ENCODE measurements at places on chromosomes 16 and 17.

GRCh38 chr16:921321-921905 is 49.4 kb downstream of the LMF1 start:
- no peak for DNase-seq

- no peak for DNase-seq
These were observed 68.3 kb downstream of the MPRIP start for GRCh38 chr17:17110520-17110919.

GRCh38 chr16:1580956-1581355 is 30.9 kb downstream of the IFT140 start:
- no peak for DNase-seq

DNA sequence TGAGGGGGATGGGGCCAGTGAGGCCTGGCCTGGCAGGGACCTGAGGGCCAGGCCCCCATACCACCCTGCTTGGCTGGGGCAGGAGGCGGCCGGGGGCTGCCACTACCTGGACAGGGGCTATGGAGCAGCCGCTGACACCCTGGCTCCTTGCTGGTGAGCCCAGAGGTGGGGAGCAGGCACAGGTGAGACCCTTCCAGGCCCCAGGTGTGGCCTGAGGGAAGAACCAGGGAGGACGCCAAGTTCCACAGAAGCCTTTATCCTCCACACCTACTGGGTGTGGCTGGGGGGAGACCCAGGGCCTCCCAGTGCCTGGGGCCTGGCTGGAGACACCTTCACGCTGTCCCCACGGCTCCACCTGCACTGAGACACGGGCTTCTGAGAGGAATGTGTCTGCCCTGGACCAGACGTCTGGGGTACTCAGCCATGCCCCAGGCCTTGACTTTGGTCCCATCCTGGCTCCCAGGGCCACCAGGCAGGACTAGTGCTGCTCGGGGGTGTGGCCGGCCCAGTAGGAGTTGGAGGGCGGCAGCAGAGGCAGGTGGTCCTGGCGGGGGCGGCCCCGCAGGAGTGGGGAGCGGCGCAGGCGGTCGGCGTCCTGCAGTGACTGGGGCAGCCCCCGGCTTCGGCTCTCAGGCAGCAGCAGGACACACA is 4.7 kb downstream of the SLC22A31 start:
- no peak for DNase-seq

GRCh38 chr16:22946433-22946832 is 132.5 kb downstream of the HS3ST2 start:
- no peak for DNase-seq

GRCh38 chr16:75257886-75258806 is 6.7 kb upstream of the BCAR1 start:
- no peak for DNase-seq

DNA sequence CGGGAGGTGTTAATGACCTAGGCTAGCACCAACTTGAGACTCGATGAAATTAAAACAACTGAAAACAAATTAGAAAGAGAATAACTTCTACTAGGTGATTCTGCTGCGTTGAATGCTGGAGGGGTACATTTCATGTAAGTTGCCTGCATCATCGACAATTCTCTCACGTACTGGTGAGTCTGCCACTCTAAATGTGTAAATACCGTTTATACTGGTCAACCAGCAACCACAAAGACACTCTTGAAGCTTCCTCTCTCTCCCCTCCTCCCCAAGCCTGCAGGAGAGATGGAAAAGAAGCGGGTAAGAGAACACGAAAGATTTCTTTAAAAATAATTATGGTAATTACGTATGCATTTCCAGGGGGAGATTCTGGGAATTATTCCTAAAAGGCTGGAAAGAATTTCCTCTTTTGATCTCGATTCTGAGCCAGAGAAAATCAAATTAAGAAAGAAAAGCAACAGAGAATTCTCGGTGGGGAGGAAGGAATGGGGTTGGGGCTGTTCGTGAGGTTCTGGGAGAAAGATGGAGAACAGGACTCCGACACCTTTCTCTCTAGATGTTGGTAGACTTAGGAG is 68.6 kb upstream of the MRTFB start:
- no peak for DNase-seq

DNA sequence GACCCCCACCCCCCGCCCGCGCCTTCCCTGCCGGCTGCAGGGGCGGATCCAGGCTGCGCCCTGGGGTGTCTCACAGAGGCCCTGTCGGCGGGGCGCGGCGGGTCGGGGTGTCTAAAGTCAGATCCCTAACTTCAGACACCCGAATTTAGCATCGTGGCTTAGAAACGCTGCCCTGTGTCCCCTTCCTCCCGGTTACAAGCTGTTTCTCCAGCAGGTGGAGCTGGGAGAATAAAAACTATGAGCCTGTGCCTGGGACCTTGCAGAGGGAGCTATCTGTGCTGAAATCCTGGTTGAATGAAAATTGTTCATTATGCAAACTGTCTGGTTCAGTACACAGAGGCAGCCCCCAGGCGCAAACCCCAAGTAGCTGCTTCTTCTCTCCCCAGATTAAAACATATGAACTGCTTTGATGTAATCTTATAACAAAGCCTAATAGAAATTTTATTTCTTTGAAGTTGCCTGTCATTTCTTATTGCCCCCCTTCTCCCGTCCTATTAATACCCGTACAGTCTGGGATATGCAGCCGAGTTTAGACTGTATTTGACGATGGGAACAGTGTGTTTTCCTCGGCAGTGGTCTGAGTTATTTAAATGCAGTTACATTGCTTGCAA is 79.0 kb downstream of the RPA1 start:
- peak; percentile 59 for DNase-seq

- peak; percentile 99 for DNase-seq
These were observed 23.0 kb downstream of the ARHGAP23 start for GRCh38 chr17:38451030-38451839.

- no peak for DNase-seq
These were observed 20.2 kb downstream of the TOM1L1 start for GRCh38 chr17:54920819-54921218.

- DNase-seq, result no peak
These were observed 753.9 kb upstream of the EEF2KMT start for GRCh38 chr16:5851393-5851982.

- no peak for DNase-seq
These were observed 5.1 kb upstream of the CPNE7 start for GRCh38 chr16:89570342-89570923.

GRCh38 chr16:66918355-66918754 is 330 bp downstream of the CDH16 start:
- no peak for DNase-seq

GRCh38 chr17:69346766-69347165 is 19.8 kb upstream of the ABCA5 start:
- DNase-seq, result no peak

GRCh38 chr16:62829607-62830006 is 793.4 kb upstream of the CDH8 start:
- no peak for DNase-seq

- DNase-seq, result no peak
These were observed at the start of gene C16orf54 for GRCh38 chr16:29745853-29746345. TSS of gene C16orf54 (minus strand) at chr16:29745990. CDS start at chr16:29744951, 1,039 bp downstream.

DNA sequence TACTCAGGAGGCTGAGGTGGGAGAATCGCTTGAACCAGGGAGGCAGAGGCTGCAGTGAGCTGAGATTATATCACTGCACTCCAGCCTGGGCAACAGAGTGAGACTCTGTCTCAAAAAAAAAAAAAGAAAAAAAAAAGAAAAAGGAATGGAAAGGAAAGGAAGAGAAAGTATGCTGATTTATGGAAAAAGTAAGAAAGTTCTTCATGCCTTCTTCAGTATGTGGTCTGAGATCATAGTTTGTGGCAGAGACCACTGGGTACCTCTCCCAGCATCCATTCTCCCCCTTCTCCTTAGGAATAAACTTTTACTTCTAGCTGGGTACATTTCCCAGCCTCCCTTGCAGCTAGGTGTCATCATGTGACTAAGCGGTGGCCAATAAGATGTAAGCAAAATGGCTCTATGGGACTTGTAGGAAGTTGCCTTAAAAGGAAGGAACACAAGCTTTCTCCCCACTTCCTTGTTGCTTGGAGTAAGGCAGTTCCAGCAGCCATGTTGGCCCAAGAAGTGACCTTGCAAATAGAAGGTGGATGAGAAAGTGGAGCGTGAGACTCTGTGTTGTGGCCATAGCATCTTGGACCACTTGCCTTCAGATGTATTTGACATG is 26.1 kb upstream of the XPO6 start:
- DNase-seq, result no peak

GRCh38 chr17:69607162-69607834 is 192.8 kb downstream of the MAP2K6 start:
- DNase-seq, result peak; percentile 66

DNA sequence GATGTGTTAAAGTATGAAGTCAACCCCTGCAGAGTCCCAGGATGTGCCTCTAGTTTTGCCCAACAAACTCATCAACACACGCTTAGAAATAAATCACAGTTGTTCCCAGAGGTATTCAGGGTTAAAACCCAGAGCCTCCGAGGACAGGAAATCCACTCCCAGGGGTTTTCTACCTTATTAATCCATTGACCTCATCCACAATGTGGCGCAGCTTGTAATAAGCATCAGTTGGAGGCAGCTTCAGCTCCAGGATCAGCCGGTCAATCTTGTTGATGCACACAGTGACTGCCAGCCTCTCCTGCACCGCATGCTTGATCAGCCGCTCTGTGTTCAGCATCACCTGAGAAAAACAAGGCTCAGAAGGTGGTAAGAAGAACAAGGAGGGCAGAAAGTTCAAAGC is 23.5 kb downstream of the EFTUD2 start:
- no peak for DNase-seq

GRCh38 chr17:58281511-58282011 is 826 bp upstream of the MPO start:
- DNase-seq, result no peak

GRCh38 chr16:8591451-8591850 is 1.1 kb upstream of the TMEM114 start:
- DNase-seq, result no peak

DNA sequence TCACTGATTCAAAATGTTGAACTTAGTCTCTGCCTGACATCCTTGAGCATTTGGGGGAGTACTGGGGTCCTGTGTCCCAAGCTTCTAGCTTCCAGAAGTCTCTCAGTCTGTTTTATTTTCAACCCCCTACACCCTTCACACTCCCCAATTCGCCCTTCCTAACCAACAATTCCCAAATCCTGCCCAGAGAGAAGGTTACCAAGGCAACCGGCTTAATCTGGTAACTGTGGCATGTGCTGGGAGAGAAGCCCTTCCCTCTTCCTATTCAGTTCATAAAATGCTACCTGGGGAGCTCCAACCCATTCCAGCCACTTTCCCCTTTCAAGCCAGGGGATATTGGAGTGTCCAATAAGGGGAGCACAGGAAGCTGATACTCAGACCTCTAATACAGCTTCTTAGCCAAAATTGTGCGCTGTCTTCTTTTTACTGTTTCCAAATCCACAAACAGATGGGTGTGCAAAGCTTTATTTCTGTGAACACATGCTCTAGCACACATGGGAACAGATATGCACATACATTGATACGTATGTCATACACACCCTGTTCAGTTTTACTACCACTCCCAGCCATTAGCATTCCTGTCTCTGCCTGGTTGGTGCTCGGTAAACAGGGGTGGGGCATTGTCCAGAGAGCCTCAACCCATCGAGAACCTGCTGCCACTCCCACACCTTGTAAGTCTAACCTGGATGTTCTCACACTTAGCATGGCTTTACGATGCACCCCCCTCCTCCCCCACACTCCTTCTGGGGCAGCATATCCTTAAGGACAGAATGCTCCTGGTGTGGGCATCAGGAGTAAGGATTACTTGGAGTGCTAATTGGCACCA is 1.1 kb upstream of the RAPGEFL1 start:
- DNase-seq, result peak; percentile 88

- DNase-seq, result no peak
These were observed 107.9 kb downstream of the SMG6 start for GRCh38 chr17:2195729-2196128.

GRCh38 chr16:9170470-9170869 is 79.0 kb downstream of the HAPSTR1 start:
- DNase-seq, result no peak

DNA sequence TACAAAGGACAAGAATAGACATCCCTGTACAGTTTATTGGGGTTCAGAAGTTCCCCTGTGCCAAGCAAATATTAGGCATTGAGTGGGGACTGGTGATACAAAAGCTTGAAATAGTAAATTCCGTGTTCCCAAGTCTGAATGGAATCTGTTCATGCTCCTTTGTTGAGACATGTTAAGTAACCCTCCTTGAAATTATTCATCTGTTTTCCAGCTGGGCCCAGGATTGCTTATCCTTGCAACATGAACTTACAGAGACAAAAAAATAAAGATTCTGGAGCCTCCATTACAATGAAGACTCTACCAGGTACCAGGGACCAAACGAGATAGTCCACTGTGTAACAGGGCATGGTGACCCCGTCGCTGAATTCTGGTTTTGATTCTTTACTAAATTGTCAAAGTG is 6.1 kb upstream of the CCL8 start:
- DNase-seq, result no peak

- DNase-seq, result peak; percentile 52
These were observed 1.3 kb downstream of the C17orf67 start for GRCh38 chr17:56832446-56832845.

- peak; percentile 64 for DNase-seq
These were observed 5.7 kb upstream of the ACTG1 start for GRCh38 chr17:81518113-81518784.

GRCh38 chr16:49513040-49513439 is 139.4 kb downstream of the C16orf78 start:
- no peak for DNase-seq

DNA sequence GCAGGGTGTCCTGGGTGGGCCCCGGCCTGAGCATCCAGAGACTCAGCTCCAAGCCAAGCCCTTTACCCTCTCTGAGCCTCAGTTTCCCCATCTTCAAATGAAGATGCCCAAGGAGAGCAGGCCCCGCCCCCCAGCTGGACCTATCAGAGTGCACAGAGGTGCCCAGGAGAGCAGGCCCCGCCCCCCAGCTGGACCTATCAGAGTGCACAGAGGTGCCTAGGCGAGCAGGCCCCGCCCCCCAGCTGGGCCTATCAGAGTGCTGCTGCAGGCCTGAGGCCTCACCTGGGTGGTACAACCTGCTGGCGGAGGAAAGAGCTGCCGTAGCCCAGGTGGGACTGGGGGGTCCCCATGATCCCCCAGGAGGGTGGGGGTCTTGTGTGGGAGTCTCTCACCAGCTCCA is 3.4 kb upstream of the SSTR5 start:
- no peak for DNase-seq

- DNase-seq, result no peak
These were observed 10.3 kb downstream of the DNAH2 start for GRCh38 chr17:7727886-7728285.

DNA sequence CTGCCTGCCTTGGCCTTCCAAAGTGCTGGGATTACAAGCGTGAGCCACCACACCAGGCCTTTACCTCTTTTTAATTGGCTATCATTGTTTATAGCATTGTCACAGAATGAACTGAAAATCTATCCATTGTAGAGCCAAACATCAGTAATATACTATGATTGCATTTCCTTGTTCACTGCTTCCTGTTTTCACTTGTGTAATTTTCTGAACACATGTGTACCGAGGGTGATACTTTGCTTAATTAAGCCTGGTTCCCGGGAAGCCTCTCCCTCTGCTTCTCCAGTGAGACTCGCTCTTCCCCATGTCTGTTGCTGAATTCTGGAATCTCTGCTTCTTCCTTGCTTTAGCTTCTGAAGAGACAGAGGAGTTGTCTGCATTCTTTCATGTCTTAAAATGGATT is 33.1 kb downstream of the POLR3E start:
- no peak for DNase-seq

- no peak for DNase-seq
These were observed 8.2 kb downstream of the ADCY7 start for GRCh38 chr16:50274326-50275097.
